ENCODE measurements at places on chromosomes 12 and 14.

DNA sequence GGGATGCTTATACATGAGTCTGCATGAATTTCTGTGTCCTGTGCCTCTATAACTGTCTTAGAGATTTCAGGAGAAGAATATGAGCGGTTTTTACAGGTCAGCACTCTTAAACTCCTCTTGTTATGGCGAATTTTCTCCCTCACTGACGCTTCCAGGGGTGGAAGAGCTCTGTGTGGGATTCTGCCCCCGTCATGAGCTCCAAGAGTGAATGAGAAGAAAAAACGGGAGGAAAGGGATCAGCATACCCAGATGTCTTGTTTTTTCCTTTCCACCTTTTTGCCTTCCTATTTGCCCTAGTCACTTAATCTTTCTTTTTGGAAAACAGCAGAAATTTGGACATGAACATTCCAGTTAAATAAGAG lies 651 bp downstream of the PFKM start:
- no peak for DNase-seq

- DNase-seq = no peak
Measured at GRCh38 chr12:29869946-29870345, 86.2 kb upstream of the TMTC1 start.

DNA sequence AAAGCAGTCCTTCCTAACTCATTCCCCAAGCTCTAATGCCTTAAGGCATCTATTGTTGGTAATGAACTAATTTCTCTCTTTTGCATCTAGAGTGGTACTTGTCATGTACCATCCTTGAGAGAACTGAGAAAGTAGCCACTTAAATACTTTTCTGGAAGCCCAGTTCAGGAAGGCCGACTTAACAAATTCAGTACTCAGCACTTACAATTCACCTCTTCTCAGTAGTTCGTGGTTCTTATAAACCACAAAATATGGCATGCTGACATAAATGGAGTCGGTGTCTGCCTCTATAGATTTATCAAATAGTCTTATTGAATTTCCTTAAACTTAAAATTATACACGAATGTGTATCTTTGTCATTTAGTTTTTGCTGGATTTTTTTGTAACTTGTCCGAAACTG lies 9.4 kb upstream of the COCH start:
- DNase-seq = no peak

DNA sequence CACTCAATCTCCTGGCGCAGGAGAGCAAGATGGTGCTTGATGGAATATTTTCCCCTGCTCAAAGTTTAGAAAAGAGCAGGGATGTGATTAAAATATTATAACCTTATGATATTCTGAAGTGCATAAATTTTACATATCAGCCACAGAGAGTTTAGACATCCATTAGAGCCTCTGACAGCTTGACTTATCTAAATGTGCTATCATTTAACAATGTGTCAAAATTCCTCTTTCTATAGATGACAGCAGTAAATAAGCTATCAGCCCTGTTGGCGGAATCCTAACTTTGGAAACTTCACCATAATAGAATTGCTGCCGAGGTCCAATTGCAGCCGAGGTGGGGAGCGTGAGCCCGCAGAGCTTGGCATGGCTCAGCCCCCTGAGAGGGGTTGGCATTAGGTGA lies 117.7 kb upstream of the MYL2 start:
- DNase-seq = no peak

DNA sequence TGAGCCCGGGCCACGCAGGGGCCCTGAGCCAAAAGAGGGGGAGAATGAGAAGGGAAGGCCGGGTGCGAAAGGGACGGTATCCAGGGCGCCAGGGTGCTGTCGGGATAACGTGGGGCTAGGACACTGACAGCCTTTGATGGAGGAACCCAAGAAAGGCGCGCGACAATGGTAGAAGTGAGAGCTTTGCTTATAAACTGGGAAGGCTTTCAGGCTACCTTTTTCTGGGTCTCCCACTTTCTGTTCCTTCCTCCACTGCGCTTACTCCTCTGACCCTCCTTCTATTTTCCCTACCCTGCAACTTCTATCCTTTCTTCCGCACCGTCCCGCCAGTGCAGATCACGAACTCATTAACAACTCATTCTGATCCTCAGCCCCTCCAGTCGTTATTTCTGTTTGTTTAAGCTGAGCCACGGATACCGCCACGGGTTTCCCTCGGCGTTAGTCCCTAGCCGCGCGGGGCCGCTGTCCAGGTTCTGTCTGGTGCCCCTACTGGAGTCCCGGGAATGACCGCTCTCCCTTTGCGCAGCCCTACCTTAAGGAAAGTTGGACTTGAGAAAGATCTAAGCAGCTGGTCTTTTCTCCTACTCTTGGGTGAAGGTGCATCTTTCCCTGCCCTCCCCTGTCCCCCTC lies 3.0 kb downstream of the SSTR1 start:
- DNase-seq = no peak

GRCh38 chr14:94045101-94045500 lies 19.0 kb downstream of the OTUB2 start:
- no peak for DNase-seq

DNA sequence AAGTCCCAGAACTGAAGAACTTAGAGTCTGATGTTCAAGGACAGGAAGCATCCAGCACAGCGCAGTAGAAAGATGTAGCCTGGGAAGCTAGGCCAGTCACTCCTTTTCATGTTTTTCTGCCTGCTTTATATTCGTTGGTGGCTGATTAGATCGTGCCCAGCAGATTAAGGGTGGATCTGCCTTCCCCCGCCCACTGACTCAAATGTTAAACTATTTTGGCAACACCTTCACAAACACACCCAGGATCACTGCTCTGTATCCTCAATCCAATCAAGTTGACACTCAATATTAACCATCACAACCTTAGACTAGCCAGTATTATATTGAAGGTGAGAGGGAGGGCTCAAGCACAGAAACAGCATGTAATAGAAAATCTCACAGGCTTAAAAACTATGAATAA lies 222.9 kb downstream of the C12orf50 start:
- no peak for DNase-seq

DNA sequence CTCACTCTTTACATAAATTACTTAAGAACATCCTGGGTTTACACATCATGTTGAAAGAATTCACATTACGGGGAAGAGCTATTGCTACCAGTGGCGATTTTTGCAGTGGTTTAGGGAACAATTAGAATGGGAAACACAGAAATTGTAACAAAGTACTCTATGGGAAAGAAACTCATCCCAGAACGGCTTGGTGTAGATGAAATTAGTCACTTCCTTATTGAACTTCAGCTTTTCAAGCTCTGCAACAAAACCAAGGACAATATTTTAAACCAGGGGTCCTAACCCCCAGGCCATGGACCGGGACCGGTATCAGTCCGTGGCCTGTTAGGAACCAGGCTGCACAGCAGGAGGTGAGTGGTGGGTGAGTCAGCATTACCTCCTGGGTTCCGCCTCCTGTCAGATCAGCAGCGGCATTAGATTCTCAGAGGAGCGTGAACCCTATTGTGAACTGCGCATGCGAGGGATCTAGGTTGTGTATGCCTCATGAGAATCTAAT lies 32.3 kb upstream of the FICD start:
- DNase-seq = no peak

DNA sequence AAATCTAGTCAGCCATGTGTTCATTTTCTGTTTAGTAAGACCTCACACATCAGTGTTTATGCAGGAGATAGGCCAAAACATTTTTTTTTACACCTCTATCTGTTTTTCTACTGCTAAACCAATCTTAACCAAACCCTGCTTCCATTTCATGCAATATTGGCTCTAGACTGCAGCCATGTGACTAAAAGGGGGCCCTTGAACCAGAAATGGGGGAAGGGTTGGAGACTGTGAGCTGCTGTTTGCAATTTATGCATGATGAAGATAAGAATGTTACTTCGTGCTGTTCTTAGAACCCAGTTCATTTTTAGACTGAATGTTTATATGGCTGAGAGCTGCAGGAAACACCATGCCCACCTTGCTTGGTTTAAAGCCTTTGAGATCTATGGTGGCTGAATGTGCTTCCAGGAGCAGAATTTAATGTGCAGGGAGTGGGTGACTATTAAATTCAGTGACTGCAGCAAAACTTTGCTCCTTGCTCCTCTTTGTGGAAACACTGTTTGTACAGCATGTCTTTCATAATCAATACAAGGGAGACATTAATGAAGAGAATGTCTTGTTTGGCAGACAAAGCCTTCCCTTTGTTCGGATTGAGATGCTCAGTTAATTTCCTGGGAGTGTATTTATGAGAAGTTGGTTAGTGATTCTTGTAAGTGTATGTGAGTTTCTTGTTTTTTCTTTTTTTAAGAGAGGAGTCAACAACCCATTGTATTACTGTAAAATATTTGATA lies 53.6 kb downstream of the CHST11 start:
- DNase-seq = no peak

DNA sequence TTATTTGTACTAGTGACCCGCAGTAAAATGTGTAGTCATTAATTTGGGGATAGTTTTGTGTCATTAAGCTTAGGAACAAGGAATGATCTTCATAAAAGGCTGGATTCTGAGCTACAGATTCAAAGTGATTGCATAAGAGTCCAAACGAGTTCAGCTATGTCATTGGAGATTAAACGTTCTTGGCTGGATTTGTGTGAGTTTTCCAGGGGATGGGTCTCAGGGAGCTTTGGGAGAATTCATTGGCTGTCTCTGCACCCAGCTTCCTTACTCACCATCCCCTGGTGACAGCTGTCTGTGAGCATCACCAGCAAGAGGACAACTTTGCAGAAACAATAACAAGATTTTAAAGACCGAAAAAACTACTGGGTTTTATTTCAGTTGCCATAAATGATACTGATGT lies 130.4 kb downstream of the DAAM1 start:
- DNase-seq = no peak

- no peak for DNase-seq
Measured at GRCh38 chr12:27105746-27106536, 23.6 kb upstream of the C12orf71 start.

DNA sequence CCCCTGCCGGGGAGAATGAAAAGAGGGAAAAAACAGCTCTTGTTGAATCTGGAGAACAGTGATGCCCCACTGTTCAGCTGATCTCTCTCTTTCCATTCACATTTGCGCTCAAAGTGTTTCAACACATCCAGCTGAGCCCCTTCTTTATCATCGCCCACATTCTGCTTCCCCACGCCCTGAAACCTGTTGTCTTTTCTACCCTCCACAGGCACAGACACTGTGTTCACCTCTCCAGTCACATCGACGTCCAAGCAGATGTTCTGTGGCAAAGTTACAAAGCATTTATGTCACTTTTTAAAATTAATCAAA lies 338.7 kb downstream of the EGLN3 start:
- no peak for DNase-seq

DNA sequence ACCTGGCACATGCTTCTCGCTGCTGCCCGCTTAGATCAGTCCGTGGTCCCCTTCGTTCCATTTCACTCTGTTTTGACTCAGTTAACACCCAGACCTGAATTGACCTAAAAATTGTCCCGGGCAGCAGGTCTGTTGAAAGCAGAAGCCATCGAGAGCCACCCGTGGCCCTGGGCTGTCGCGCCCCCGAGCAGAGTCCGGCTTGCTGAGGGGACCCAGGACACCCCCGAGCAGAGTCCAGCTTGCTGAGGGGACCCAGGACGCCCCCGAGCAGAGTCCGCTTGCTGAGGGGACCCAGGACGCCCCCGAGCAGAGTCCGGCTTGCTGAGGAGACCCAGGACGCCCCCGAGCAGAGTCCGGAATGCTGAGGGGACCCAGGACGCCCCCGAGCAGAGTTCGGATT lies 50.2 kb upstream of the GALNT9 start:
- no peak for DNase-seq

GRCh38 chr12:3990501-3991280 lies 117.5 kb upstream of the PARP11 start:
- no peak for DNase-seq

- no peak for DNase-seq
Measured at GRCh38 chr12:108270849-108271143, 68.3 kb downstream of the CMKLR1 start.
